GM03348 (cell line): ENCODE measurements at places on chromosomes 7 and 10.
A peak's percentile ranks its signal among the peaks of the same experiment; 100 is the strongest.

DNA sequence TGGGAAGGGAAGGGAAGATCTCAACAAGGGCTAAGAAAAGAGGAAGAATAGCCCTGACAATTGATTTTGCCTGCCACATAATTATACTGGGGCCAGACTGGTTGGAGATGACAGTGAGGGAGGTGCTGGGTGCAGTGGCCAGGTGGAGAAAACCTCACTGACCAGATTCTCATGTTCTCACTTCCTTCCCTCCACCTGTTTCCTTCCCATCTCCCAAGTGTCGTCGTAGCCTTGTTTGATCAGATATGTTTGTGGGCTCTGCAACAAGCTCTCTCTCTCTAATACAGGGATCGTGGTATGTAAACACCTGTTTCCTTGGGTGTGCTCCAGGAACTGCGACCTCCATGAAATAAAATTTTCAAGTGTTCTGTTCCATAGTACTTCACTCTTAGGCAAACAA lies 60.2 kb downstream of the VCL start:
- no peak for DNase-seq

- no peak for DNase-seq
These were observed 73.8 kb upstream of the TMEM140 start for GRCh38 chr7:135074096-135074495.

GRCh38 chr10:49189422-49189821 lies 1.2 kb upstream of the TMEM273 start:
- no peak for DNase-seq

DNA sequence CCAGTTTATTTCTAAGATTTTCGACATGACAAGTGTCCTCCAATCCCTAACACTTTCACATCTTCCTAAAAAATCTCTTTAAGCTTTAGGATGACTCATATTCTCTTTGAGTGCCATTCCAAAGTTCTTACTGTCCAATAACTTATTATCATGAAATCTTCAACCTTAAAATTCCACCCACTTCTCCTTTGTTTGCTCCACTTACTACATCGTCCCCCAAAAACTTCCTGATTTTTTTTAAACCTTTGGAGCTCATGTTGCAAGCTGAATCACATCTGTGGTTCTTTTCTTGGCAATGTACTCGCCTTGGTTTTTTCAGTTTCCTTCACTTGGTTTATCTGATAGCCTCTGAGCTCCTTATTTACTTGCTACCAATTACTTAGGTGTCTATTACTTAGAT lies 39.2 kb upstream of the JCAD start:
- DNase-seq = peak; percentile 79

DNA sequence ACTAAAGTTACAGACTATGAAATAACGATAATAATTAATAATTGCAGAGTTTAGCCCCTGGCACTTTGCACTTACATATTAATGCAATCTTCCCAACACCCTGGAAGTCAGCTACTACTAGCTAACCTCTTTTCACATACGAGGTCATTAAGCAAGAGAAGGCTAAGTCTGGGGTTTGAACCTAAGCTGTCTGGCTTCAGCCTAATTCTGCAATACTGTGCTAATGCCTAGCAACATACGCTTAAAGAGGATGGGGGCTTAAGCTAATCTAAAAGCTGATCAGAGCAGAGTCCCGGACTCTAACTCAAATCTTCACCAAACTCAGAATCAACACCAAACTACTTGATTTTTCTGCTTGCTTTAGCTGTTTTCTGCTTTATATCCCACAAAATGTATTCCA lies 168.7 kb upstream of the GNAI1 start:
- DNase-seq = no peak

GRCh38 chr10:30058570-30059132 lies 735 bp downstream of the JCAD start:
- DNase-seq = peak; percentile 64

GRCh38 chr7:88431882-88432281 lies 125.2 kb upstream of the STEAP4 start:
- DNase-seq = no peak

DNA sequence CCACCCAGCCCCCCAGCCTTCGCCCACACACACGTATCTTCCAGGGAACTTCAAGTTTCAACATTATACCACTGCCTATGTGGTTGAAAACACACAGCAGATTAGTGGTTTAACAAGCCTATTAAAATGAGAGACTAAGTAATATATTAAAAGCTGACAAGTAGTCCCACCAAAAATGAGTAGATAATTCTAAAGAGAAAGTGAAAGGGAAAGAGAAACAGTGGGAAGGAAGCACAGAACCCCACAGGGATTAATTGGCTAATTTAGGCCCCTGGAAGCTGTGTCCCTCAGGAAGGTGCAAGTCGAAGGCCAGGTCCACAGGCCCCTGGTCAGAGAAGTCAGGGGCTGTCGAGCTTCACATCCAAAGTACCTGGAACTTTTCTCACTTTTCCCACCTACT lies 210.5 kb upstream of the YAE1 start:
- DNase-seq = no peak

- DNase-seq = no peak
These were observed 200.6 kb downstream of the PTPRN2 start for GRCh38 chr7:158386866-158387545.

DNA sequence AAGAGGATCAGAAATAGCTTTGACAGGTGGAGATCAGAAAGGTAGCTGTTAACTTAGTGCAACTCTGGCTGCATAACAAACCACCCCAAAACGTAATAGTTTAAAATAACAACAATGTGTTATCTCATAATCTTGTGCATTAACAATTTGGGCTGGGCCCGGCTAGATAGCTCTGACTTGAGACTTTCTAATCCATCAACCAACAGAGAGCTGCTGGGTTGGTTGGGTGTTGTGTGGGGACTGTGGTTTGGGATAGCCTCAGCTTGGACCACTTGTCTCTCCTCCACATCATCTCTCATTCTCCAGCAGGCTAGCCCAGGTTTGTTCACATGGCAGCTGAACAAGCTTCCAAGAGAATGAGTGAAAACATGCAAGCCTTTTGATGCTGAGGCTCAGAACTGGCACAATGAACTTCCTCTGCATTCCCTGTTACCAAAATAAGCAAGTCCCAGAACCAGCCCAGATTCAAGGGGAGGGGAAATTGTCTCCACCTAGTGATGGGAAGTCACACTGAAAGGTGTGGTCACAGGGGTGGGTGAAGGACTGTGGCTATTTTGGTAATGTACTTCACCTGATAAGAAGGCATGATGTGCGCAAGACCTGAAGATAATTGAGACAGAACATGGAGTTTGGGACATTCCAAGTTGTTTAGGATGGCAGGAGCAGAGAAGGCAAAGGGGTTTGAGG lies 20.4 kb upstream of the ASAH2 start:
- DNase-seq = no peak

- no peak for DNase-seq
These were observed 5.4 kb downstream of the POP7 start for GRCh38 chr7:100711369-100711768.

GRCh38 chr7:123070702-123071286 lies 75.3 kb upstream of the TAS2R16 start:
- DNase-seq = no peak

- no peak for DNase-seq
These were observed 250.1 kb downstream of the ABCA13 start for GRCh38 chr7:48421357-48421756.

GRCh38 chr10:49169776-49170175 lies 18.4 kb downstream of the TMEM273 start:
- no peak for DNase-seq

- no peak for DNase-seq
These were observed 428.5 kb downstream of the RPS24 start for GRCh38 chr10:78462176-78462575.

GRCh38 chr7:90655566-90655965 lies 59.4 kb downstream of the CDK14 start:
- peak; percentile 47 for DNase-seq

DNA sequence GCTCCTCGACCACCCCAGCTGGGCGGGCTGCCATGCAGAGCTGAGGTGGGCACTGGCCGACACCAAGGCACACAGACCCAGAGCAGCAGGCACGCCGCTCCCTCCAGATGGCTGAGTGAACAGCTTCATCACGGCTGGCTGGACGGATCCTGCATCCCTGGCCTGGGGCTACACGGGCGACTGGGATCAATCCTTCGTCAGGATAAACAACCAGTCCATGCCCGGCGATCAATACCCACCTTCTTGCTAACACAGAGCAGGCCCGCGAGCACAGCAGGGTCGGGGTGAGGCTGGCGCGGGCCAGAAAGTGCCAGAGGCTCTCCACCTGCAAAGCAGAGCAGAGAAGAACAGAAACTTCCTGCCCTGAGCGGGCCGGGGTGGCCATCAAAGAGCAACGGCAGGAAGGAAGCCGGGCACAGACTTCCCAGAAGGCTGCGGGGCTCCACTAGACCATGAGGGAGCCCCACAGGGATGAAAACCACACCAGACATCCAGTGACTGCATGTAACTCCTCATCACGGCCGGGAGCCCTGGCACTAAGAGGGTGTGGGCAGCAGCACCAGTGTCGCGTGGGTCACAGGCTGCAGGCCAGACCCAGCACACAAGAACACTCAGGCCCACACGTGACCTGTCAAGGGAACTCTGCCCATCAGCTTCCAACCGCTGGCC lies 166.4 kb downstream of the MAD1L1 start:
- no peak for DNase-seq

DNA sequence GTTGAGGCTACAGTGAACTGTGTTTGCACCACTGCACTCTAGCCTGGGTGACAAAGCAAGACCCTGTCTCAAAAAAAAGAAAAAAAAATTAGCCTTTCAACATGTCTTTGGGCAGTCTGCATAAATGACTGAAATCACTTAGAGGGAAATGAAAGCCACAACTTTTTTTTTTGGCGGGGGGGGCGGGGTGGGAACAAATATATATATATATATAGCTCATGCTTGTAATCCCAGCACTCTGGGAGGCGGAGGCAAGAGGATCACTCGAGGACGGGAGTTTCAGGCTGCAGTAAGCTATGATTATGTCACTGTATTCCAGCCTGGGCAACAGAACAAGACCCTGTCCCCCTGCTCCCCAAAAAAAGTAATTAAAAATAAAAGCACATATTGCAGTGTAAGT lies 23.4 kb upstream of the MICU1 start:
- DNase-seq = no peak

DNA sequence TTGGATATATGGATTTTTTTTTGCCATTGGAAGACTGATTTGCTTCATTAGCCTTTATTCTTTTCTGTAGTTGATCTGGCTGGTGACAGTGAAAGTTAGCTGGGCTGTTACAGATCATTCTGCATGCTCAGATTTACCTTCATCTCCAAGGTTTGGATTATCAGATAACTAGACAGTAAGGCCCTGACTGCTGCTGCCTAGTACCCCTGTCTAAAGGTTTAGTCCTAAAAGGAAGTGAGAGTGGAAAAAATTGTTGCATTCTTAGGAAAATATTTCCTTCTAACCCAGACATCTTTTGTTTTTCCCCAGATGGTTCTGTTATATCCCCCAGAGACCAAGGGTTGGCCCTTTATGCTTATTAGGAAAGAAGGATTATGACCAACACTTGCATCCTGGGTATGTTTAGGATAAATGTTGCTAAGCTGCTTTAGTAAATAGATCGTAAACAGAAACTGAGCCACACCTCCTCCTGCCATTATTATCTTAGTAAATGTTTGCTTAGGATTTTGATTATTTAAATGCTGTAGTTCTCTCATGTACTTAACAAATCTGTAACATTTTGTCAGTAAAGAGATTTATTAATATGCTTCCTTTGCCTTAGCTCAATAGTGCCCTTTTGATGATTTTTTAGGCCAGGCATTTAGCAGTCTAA lies 44.4 kb downstream of the MCU start:
- DNase-seq = peak; percentile 64

GRCh38 chr10:73970845-73971244 lies 27.1 kb upstream of the VCL start:
- DNase-seq = no peak

DNA sequence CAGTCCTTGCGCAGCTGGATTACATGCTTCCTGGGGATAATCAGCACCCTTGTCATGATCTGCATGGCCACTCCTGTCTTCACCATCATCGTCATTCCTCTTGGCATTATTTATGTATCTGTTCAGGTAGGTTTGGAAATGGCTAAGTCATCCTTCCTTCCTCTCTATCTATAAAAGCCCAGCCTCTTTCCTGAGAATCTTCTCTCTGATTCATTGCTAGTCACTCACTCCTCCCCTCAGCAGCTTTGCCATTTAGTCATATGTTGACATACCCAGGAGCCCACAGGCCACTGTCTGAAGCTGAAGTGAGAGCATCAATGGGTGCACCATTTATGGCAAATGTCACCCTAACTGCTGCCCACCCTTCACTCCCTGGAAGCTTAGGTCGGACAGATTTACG lies 52.0 kb downstream of the ABCC2 start:
- DNase-seq = peak; percentile 77

GRCh38 chr10:100333661-100334440 lies 3.8 kb upstream of the PKD2L1 start:
- no peak for DNase-seq

DNA sequence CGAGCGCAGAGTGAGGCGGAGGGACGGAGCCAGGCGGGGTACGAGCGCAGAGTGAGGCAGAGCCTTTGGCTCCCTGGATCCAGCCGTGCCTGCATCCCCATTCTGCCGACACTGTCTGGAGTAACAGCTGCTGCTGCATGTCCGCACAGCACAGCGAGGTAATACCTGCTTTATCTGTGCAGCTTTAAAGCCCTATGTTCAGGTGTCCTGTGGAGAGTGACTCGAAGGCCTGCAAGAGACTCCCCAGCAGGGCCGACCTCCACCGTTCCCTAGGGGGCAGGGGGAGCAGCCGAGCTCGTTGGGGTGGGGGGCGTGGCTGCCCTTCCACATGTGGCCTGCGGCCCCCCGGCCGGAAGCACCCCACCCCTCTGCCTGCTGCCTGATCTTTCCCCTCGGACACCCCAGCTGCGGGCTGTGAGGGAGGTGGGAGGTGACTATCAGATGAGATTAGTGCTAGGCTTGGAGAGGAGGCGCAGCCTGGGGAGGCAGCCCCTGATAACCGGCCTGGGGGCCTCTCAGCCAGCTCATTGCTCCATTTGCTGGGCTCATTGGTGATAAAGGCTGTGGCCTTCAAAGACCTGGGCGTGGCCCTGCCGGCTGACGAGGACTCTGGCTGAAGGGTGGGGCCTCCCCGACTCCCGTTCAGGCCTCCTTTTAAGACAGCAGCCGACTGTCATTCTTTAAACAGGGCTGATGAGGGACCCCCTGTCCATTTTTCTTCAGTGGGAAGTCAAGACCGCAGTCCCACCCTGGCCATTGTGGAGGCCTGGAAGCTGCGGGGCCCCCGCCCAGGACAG lies 8.0 kb downstream of the VENTX start:
- DNase-seq = no peak

DNA sequence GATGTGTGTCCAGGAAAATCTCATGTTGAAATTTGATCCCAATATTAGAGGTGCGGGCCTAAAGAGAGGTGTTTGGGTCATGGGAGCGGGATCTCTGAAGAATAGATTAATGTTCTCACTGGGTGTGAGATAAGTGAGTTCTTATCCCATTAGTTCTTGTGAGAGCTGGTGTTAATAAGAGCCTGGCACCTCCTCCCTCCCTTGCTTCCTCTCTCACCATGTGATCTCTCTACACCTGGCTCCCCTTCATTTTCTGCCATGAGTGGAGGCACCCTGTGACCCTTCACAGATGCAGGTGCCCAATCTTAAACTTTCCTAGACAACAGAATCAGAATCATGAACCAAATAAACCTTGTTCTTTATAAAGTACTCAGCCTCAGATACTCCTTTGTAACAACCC lies 19.5 kb downstream of the MTPN start:
- no peak for DNase-seq
